ENCODE measurements at places on chromosomes 7 and 10.

DNA sequence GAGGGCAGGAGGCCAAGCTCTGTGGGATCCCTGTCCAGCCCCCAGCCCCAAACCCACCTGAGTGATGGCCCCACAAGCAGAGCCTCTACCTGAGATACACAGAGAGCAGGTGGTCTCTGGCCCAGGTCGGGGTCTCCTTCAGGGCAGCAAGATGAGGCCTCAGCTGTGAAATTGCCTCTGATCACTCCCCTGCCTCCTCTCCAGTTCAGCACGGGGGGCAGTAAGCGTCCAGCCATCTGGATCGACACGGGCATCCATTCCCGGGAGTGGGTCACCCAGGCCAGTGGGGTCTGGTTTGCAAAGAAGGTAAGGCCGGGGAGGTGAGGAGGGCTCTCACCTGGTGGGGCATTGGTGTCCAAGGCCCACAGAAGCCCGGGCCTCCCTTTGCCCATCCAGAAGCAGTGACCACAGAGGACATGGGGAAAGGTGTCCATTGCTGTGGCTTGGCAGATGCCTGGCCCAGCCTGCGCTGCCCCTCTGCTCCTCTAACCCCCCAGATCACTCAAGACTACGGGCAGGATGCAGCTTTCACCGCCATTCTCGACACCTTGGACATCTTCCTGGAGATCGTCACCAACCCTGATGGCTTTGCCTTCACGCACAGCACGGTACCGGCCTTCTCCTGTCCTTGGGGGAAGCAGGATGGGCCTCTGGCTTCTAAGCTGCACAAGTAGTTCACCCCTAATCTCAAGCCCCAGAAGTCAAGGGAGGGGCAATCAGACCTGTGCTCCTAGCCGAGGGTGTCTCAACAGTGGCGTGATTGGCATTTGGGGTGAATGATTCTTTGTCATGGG, 3.1 kb downstream of the CPA1 start:
- DNase-seq: no peak

GRCh38 chr7:82393076-82393839, 50.3 kb downstream of the CACNA2D1 start:
- DNase-seq: no peak

GRCh38 chr7:48307041-48307714, 135.9 kb downstream of the ABCA13 start:
- no peak for DNase-seq

DNA sequence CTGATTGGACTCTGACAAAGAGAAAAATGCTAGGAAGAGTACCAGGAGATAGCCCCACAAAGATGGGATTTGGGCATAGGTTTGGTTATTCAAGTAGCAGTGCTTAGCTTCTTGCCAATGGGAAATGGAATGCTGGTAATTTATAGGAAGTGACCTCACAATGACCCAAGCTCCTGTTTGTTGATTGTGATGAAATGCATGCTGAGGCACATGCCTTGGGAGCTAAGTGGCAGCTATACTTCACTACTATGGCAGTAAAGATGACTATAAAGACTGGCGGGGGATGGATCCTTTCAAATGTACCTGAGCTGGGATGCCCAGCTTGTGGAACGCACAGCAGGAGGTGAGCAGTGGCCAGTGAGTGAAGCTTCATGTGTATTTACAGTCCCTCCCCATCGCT, 153.8 kb downstream of the ZNF22 start:
- DNase-seq: no peak

DNA sequence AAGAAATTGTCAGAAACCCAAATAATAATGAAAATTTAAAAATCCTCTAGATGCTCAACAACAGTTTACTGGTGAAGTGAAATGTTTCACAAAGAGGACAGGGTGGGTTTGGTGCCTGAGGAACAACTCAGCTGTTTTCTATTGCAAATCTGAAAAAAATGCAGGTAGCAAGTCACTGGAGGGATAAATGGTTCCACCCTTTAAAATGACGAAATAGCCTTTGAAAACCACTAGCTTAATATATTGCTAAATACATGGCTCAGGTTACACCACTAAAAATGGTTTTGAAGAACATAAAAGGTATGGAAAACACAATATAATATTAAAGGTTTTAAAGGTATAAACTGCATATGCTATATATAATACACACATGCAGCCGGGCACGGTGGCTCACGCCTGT, 69.5 kb downstream of the LMBR1 start:
- DNase-seq: no peak

DNA sequence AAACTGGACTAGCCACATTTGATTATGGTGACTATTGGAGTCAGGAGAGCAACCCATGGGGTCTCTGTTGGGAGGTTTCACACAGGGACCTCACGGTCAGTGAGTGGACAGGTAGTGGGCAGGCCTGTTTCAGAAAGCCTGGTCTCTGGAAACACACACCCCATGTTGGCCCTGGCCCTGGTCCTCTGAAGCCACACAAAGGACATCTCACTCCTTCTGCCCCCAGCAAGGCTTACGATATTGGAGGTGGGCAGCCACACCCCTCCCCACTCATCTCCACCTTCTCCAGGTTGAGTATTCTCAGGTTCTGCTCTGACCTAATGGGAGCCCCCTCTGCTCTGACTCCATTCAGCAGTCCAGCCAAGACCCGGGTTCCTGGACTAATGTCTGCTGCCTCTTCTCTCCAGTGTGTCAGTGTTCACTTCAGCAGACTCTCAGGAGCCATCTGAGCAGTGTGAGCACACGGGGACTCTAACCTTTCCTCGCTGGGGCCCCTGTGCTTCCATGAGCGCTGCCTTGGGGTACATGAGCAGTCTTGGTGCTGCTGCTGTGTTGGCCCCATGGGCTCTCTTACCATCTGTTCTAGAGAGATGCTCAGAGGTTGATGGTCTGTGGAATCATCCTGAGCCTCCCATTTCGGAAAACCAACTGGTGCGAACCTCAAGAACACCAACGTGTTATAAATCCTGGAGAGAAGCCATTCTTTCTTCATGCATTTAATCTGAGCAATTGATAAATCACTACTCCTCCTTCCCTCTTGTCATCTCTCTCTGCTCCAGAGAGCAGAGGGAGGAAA, 748.6 kb downstream of the GRID1 start:
- no peak for DNase-seq

DNA sequence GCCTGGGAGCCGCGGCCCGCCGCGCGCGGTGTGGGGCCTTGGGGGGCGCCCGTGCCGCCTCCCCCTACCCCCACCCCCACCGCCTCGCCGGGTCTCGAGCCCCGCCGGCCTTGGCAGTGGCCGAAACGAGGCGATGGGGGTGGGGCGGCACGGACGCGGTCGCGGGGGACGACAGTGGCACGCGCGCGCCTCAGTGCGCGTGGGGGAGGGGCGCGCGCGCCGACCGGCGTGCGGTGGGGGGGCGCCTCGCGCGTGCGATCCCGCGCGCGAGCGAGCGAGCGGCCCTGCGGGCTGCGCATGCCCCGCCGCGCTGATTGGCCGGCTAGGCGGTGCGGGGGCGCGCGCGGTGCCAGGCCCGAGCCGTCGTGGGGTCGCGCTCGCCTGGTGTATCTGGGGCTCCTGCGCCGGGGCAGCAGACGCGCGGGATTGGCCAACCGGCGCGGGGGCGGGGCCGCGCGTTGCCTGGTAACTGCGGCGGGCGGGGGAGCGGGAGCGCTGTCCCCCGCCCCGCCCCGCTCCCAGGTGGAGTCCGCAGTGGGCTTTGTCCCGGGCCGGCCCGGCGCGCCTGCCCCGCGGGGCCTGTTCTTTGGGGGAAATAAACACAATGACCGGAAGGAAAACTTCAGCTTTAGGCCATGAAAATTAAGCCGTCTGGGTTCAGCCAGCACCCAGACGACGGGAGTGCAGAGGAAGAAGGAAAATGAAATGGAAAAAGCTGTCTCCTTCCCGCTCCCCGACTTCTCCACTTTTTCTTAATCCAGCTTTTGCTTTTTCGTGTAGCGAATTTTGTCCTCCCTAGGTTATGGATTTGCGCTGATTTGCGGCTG, 873 bp downstream of the GTF2I start:
- DNase-seq: peak; percentile 99
